ENCODE measurements at places on chromosomes 12 and 14.

DNA sequence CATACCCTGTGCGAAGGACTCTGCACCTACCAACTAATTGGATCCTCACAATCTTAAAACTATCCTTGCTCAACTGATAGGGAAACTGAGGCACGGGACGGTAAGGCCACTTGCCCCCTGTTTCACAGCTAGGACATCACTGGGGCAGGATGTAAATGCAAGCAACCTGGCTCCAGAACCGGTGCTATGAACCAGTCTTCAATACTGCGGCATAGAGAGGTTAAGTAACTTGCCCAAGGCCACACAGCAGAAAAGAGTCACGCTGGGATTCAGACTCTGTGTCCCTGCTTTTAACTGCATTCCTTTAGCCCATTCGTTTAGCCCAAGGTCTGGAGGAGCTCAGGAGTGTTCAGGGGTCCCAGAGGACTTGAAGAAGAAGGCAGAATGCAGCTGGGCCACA lies 76.1 kb downstream of the NCOR2 start:
- H3K4me3 ChIP-seq: no peak overlapping the region
- H3K27me3 ChIP-seq: no peaks in the 10 kb centered on the region
- peaks cover 26% of the 10 kb centered on the region for H3K4me1 ChIP-seq
- no peak overlapping the region for H3K27ac ChIP-seq
- H3K36me3 ChIP-seq: no peaks in the 10 kb centered on the region
- no peak for DNase-seq

- H3K27ac ChIP-seq: no peak overlapping the region
- H3K36me3 ChIP-seq: no peaks in the 10 kb centered on the region
- no peaks in the 10 kb centered on the region for H3K4me1 ChIP-seq
- H3K27me3 ChIP-seq: no peaks in the 10 kb centered on the region
Observed at GRCh38 chr14:51394804-51395203, 154.8 kb downstream of the TMX1 start.

GRCh38 chr14:64767215-64767964 lies 63.2 kb downstream of the PLEKHG3 start:
- H3K4me3 ChIP-seq: no peak overlapping the region
- no peaks in the 10 kb centered on the region for H3K36me3 ChIP-seq
- no peak for DNase-seq
- peaks cover 2% of the 10 kb centered on the region for H3K27me3 ChIP-seq
- H3K27ac ChIP-seq: no peak overlapping the region
- H3K4me1 ChIP-seq: peaks cover 30% of the 10 kb centered on the region

DNA sequence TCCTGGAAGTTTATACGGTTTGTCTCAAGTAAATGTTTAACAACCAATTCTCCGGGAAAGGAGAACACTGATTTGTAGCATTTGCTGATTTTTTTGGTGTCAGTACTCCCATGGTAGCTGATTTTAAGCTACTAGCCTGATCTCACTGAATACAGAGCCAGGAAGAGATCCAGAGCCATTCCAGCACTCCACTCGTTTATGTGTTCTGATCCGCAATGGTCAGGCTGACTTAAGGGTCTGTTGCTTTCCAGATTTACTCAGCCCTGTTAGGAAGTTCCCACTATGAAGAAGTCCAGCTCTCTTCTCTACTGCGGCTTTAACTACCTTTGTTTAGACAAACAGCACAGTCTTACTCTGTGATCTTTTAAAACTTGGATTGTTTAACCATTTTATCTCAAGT lies 38.0 kb upstream of the NID2 start:
- H3K4me1 ChIP-seq: no peaks in the 10 kb centered on the region
- DNase-seq: no peak
- H3K36me3 ChIP-seq: no peaks in the 10 kb centered on the region
- H3K27me3 ChIP-seq: no peaks in the 10 kb centered on the region

- no peak overlapping the region for H3K27ac ChIP-seq
- H3K36me3 ChIP-seq: no peaks in the 10 kb centered on the region
- no peak for DNase-seq
Observed at GRCh38 chr12:118521036-118521370, 144.6 kb downstream of the SUDS3 start.

All from natural killer cell (primary cell).